ENCODE measurements at places on chromosomes 1 and 21.

DNA sequence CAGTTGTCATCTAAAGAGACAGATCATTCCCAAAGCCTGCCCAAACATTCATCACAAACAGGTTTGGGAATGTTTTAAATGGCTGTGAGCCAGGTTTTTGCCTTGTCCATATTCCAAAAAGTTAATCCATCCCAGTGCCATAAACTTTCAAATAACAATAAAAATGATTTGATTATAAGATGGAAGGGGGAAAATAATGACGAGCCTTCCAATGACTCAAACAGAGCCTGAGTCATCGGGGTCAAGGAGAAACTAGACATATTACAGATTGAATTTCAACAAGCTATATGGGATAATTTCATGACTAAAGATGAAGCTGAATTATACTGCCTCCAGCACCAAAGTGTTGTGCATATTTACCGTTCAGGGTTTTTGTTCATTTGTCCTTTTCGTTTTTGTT is 195.8 kb upstream of the PKN2 start:
- DNase-seq = peak; percentile 76

DNA sequence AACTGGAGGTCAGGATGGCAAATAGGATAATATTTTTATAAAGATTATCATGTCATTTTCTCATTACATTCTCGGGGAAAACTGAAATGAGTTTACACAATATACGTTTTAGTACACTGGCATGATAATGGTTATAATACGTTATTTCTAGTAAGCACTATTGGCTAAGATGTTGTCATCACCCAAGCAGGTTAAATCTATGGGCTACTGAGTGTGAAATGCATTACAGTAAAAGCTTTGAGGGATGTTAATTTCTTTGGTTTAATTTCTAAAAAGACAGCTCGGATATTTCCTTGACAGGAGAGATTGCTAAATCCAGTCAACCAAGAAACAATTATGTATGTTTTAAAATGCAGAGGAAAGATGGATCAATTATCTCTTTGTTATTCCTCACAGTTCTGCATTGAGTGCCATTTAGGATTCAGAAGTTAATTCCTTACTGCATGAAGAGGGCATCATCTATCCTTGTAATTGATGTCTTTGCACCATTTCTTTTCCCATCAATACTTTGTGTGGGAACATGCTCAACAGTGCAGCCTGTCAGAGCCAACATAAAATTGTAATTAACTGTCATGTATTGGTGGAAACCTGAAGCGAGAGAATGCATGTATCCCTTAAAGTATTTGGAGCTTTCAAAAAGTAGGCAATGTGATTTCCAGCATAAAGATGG is 222.4 kb upstream of the ZP4 start:
- DNase-seq = no peak

DNA sequence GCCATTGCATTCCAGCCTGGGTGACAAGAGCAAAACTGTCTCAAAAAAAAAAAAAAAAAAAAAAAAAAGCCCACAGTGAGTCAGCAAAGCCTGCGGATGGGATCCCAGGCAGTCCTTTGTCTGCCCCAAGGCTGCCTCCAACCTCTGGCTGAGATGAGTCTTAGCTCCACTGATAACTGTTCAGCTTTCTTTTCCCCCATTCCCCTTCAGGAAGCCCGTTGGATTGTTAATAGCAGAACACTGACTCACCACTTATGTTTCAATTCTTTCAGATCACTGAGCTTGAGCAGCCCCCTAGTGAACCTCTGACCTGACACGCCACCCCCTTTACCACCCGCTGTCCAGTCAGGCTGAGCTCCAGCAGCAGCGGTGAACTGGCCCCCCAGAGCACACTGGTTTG is 57.5 kb downstream of the ERG start:
- peak; percentile 83 for DNase-seq

GRCh38 chr1:57797084-57797483 is 373.2 kb upstream of the DAB1 start:
- DNase-seq = no peak

DNA sequence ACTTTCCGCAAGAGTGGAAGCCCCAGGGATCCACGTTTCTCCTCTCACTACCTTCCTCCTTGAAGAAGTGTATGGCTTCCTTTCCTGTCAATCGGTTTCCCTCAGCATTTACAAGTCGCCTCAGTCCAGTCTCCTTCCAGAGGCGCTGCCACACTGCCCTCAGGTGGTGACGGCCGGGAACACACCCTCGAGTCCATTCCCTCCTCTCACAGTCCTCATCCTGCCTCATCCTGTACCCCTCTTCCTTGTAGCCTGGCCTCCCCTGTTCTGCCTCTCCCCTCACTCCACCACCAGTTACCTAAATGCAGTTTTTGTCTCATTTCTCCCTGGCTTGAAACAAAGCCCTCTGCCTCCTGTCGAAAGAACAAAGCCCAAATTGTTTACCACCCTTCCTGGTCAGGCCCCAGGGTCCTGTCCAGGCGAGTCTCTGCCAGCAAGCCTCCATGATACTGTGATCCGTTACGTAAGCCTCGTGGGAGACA is 23.2 kb upstream of the LSM10 start:
- DNase-seq = peak; percentile 95

GRCh38 chr1:76012341-76013205 is 62.0 kb upstream of the ST6GALNAC3 start:
- DNase-seq = no peak

GRCh38 chr1:221394011-221394544 is 347.8 kb downstream of the DUSP10 start:
- DNase-seq = peak; percentile 86

GRCh38 chr1:192639607-192640368 is 3.8 kb downstream of the RGS13 start:
- peak; percentile 83 for DNase-seq

DNA sequence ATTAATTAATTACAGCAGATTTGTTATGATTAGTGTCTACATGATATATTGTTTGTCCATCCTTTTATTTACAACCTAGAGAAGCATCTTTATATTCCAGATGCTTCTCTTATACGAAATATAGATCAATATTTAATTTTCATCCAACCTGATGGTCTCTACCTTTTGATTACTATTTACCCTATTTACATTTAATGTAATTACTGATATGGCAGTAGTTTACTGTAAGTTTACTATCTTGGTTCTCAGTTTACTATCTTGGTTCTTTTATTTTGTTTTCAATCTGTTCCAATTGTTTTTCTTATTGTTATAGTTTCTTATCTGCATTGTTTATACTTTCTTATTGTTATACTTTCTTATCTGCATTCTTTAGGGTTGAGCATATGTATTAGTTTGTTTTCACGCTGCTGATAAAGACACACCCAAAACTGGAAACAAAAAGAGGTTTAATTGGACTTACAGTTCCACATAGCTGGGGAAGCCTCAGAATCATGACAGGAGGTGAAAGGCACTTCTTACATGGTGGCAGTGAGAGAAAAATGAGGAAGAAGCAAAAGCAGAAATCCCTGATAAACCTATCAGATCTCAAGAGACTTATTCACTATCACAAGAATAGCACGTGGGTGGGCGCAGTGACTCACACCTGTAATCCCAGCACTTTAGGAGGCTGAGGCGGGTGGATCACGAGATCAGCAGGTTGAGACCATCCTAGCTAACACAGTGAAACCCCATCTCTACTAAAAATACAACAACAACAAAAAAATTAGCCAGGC is 28.9 kb downstream of the FAF1 start:
- no peak for DNase-seq
